ENCODE measurements at places on chromosomes 16 and 17. TPM values are rescaled to one million over a fixed set of nuclear protein-coding genes. Genes with fewer than 3 reads are reported as not detected.

- DNase-seq = peak; percentile 18
- peak overlapping the region; percentile 72 for H3K27ac ChIP-seq
- peaks cover 17% of the 10 kb centered on the region for H3K36me3 ChIP-seq
- no peaks in the 10 kb centered on the region for H3K27me3 ChIP-seq
- H3K4me3 ChIP-seq = peak overlapping the region; percentile 77
Measured at GRCh38 chr16:50153596-50154419, 702 bp downstream of the TENT4B start.

GRCh38 chr17:40622509-40622928 lies 25.1 kb downstream of the SMARCE1 start:
- peaks cover 60% of the 10 kb centered on the region for H3K4me1 ChIP-seq
- peak overlapping the region; percentile 17 for H3K27ac ChIP-seq
- peaks cover 14% of the 10 kb centered on the region for H3K36me3 ChIP-seq
- H3K4me3 ChIP-seq = peak overlapping the region; percentile 18
- no peak for DNase-seq

- H3K4me1 ChIP-seq = no peaks in the 10 kb centered on the region
- no peaks in the 10 kb centered on the region for H3K36me3 ChIP-seq
- H3K27me3 ChIP-seq = no peaks in the 10 kb centered on the region
- H3K27ac ChIP-seq = no peak overlapping the region
- H3K4me3 ChIP-seq = no peak overlapping the region
- no peak for DNase-seq
Measured at GRCh38 chr17:53607475-53607874, 215.3 kb upstream of the KIF2B start.

DNA sequence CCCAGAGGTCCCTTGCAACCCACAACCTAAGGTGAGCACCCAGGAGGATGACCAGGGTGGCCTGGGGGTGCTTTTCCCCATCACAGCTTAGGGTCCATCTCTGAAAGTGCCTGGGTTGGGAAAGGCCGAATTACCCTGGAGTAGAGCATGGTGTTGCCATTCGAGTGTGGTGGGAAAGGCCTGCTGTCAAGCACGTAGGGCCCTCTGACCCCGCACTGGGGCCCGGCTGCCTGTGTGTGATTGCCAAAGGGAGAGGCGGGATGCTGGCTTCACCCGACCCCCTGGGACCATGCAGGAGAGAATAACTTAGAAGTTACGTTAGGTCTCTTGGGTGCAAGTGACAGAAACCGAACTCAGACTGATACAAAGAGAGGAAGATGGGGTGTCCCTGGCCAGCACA lies 27.7 kb upstream of the NDRG4 start:
- H3K27ac ChIP-seq = no peak overlapping the region
- H3K4me3 ChIP-seq = no peak overlapping the region
- DNase-seq = no peak
- no peaks in the 10 kb centered on the region for H3K4me1 ChIP-seq

DNA sequence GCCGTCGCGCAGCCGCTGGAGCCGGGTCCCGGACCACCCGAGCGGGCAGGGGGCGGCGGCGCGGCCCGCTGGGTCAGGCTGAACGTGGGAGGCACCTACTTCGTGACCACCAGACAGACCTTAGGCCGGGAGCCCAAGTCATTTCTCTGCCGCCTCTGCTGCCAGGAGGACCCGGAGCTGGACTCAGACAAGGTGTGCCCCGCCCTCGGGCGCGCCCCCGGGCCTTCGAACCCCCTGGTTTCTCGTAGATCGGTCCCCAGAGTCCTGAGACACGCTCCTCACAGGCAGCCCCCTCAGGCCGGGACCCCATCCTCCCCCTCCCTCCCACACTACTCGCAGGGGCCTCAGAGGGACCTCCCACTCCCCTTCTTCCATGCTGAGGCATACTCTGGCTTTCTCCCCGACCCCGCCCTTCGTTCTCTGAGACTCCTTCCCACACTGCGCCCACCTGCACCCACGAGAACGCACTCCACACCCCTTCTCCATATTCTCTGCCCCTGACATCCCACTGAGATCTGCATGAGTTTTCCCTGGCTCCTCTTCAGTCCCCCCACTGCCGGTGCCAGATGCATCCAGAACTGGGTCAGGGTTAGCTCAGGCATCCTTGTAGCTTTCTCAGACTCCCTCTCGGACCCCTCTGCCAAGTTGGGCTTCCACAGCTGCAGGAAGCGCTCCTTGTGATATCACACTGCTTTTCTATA lies 523 bp downstream of the KCTD2 start:
- H3K27me3 ChIP-seq = no peaks in the 10 kb centered on the region
- H3K4me1 ChIP-seq = peaks cover 47% of the 10 kb centered on the region
- H3K4me3 ChIP-seq = peak overlapping the region; percentile 94
- DNase-seq = peak; percentile 38

Gene LITAFD
- not detected for total RNA-seq

Gene CD300C
- 4.1 TPM for total RNA-seq

Gene NLRP1
- total RNA-seq = 104 TPM

Gene SMIM36
- total RNA-seq = not detected

Gene CD300E
- not detected for total RNA-seq
